Ecto neural progenitor cell (in vitro differentiated cells): ENCODE measurements at places on chromosomes 5 and 9.

DNA sequence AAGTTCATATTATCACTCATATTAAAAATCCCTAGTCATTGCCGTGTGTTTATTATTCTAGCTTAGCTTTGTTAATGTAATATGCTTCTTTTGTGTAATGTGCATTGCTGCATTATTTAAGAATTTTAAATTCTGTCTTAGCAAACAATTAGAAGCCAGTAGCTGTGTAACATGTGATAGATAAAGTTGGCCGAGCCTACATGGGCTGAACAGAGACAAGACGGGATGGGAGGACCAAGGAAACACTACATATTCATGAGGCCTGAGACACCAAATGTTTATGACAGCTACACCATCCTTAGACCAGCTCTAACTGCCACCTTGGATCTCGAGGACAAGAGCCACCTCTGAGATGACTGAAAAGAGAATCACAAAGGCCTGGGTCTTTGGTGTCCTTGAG lies 51.0 kb upstream of the COL15A1 start:
- no peak for DNase-seq

DNA sequence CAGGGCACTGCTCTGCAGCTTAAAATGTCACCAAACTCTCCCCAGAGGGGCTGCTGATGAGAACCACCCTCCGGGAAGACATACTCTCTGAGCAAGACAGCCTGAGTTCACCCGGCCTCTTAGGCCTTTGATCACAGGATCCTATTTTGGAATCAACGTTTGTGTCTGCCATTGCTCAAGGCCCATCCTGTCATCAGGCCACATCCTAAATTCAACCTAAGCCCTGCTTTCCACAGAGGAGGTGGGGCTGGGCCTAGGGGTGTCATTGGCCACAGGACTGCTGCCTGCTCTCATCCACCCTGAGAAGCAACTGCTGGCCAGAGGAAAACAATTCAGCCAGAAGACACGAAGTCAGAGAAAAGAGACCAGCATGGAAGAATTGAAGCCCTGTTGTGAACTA lies 351.1 kb upstream of the IRX2 start:
- no peak for DNase-seq

DNA sequence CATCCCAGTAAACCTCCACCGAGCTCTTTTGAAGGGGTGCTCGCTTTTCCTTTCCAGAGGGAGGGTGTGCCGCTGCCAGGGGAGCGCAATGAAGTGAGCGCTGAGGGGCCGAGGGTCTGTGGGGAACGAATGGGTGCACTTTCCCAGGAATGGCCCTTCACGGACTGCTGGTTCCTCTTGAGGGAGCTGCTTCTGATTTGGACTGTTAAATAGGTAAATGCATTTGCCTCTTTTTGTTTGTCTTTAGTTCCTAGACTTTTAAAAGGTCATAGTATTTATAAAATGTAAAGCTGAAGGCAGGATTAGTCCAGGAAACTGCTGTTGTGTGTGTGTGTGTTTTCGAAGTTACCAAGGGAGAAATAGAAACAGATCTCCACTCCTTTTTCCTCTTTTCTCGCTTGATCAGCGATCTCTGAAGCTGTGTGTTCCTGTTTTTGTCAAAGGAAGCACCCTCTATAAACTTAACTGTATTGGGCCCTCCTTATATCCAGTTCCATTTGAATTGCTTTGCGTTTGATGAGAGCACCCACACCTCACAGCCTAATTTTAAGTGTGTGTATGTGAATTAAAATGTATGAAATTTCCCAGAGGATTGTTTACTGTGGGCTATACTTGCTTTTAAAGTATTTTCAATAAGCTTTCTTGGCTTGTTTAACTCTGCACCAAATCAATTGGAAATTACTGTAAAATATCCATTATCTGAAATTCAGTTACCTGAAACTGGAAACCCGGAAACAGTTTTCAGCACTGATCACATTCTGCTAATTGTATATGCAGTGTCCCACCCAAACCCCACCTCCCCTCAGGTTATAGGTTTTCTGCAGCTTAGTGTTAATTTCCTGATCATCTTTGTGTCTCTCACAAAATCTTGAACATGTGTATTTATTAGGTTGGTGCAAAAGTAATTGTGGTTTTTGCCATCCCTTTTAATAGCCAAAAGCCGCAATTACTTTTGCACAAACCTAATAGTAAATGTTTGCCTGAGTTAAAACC lies 966 bp downstream of the SNX2 start:
- no peak for DNase-seq

DNA sequence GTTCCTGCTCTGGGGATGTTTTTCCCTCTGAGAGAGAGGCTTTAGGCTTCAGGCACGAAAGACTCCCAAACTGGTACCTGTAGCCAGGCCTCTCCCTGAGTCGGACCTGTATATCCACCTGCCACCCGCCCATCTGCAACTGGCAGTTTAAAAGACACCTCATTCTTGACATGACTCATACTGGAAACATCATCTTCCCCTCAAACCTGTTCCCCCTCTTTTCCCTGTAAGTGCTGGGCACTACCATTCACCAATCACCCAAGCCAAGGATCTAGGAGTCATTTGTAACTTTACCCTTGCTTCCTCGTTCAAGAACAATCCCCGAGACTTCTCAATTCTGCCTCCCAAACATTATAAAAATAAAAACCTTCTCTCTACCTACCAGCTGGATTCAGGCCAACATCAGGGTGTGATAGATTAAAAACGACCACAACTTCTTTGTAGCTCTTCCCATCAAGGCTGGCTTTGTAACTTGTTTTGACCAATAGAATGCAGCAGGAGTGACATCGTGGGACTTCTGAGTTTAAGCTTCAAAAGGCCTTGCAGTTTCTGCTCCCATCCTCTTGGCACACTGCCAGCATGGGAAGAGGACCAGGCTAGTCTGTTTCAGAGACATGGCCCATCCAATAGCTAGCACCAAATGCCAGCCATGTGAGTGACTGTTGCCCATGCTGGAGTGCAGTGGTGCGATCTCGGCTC lies 1.8 kb upstream of the WDR31 start:
- no peak for DNase-seq

GRCh38 chr5:83517072-83517687 lies 45.6 kb downstream of the VCAN start:
- no peak for DNase-seq

DNA sequence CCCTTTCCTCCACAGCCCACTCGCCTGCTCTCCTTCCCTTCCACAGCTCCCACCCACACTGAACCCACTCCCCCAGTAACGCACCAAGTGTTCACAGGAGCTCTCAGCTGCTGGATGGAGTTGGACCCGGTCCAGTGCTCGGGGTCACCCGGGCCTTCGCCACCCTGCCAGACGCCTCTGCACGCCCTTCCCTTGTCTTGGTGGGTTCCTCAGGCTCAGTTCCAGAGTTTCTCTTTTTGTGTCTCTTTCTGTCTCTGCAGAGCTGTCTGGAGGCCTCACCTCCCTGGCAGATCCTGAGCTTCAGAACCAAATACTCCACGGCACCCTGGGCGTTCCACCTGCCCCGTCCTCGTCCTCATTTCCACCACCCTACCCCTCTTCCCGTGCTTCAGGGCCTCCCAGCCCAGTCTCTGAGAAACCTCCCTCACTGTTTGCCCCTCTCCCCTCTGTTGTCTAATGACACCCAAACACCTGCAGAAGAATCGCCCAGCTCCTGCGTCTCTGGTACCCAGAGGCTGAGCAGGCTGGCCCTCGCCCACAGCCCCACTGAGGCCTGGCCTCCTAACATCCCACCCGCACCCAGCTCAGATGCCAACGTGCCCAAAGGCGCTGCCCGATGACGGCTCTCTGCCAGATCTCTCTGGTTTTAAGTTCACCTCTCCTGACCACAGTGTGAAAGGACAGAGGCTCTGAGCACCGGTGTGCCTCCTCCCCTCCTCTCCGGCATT lies 74.3 kb downstream of the COL23A1 start:
- no peak for DNase-seq

GRCh38 chr9:15873573-15874177 lies 320.8 kb downstream of the CCDC171 start:
- DNase-seq = no peak

- no peak for DNase-seq
Measured at GRCh38 chr5:138820695-138821094, 54.4 kb downstream of the LRRTM2 start.

- DNase-seq = no peak
Measured at GRCh38 chr9:90861826-90862740, 60.5 kb downstream of the SYK start.

DNA sequence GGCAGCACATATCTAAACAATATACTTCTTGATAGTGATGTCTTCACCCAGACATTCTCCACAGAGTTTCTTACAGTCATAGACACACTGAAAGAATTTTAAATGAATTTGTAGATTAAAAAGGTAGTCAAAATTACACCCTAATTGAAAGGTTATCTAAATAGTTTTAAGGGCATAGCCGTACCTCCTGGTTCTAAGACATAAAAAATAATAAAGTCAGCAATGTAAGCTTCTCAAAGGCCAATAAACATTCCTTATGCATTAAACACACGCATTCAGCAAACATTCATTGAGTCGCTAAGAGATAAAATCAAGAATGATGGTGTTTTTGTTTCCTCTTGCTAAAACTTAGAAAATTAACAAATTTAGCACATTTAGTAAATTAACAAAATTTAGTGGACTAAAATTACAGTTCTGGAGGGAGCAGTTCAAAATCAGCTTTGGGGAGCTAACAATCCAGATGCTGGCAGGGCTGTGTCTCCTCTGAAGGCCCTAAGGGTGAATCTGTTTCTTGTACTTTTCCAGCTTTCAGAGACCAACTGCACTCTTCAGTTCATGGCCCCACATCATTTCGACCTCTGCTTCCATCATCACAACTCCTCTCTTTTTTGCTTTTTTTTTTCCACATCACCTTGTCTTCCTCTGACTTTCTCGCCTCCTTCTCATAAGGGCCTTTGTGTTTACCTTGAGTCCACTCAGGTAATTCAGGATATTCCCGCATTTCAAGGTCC lies 516.5 kb downstream of the DNAH5 start:
- DNase-seq = no peak

DNA sequence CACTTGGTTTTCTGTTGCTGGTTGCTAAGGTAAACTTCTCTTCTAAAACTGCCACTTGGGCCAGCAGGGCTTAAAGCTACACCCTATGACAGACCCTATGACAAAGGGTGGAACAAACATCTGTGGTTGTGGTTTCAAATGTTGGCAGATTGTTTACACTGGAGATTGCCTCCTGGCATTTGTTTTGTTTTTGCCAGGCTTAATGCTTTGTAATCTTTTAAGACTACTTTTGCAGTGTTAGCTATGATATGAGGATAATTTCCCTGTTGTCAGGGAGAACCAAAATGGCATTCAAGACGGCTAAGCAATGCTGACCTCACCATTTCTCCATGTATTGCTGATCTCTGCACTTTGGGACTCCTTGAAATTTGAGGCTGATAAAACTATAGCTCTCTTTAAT lies 50.3 kb downstream of the MAMDC2 start:
- no peak for DNase-seq

GRCh38 chr5:114311968-114312367 lies 49.9 kb upstream of the KCNN2 start:
- DNase-seq = no peak

DNA sequence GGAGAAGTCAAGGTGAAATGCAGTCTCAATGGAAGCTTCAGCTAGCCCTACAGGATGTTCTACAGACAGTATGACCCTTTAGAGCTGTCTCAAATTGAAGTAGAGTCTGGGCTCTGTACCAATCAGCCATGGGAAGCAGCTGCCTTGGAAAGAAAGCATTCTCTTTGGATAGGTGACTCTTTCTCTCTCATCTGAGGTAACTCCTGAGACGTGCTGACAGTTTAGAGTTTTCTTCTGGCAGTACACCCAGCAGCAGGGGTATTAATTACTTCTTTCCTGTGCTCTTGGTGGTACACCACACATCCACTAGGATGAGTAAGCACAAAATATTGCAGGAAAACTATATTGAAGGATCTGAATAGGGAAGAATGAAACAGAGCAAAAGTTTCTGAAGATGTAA lies 329.6 kb upstream of the RGMB start:
- DNase-seq = no peak

DNA sequence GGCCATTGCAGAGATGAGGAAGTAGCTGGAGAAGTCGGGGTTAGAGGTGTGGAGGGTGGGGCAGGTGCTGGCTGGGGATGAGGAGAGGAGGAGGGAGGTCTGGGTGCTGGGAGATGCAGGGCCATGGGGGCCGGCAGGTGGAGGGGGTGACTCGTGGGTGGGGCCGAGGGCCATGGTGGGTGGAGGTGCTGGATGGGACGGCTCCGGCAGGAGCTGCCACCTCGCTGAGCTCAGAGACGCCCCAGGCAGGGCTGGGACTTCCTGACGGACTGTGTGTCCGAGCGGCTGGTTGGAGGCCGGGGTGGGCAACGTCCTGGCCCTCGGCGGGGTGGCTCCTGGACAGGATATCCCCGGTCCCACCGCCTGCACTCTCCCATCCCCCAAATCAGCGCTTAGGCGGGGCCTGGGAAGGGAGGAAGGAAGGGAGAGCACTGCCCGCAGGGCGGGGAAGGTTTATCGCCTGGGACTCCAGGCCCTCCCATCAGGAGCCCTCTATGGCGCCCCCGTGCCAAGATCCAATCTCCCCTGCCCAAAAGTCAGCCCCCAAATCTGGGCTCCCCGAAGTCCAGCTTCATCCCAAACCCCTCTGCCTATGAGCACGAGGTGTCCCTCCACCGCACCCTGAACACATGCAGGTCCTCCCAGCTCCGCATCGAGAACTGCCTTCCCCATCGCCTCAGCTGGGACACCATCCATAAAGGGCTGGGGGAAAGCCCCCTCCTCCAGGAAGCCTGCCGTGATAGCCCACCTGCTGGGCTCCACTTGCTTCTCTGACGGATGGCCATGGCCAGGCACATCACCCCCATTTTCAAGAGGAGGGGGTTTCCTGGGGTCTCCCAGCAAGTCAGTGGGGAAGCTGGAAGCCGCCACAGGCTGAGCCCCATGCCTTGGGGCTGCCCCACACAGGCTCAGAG lies 58.3 kb upstream of the NOTCH1 start:
- DNase-seq = no peak

DNA sequence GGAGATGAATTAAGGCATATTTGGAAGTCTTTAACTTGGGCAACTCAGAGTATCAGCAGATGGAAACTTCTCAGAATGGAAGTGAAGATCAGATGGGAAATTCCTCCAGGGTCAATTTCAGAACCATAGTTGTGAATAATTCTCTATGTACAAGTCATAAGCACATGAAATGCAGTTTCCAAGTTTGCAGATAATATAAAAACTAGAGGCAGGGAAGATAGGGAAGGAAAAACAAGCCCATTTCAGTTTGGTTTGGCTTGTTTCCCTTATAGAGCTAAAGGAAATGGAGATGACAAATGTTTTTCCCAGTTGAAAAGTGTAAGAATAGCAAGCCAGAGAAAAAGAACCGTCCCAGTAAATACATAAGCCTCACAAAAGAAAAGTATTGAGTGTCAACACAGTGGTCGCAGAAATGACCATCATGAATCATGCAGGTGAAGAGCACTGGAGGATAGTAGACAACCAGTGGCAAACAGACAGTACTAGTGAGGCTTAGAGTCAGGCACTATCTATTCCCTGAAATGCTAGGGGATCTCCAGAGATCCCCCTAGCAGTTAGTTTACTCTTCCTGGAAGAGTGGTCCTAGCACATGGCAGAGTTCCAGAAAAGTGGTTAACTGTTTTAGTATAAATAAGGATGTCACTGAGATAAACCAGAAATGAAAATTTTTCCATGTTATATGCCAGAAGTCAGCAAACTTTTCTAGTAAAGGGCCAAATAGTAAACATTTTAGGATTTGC lies 245.9 kb downstream of the SAXO1 start:
- peak; percentile 1 for DNase-seq

- DNase-seq = no peak
Measured at GRCh38 chr9:125626187-125626586, 80.8 kb downstream of the MAPKAP1 start.
